ENCODE measurements at places on chromosomes 2 and 18.

DNA sequence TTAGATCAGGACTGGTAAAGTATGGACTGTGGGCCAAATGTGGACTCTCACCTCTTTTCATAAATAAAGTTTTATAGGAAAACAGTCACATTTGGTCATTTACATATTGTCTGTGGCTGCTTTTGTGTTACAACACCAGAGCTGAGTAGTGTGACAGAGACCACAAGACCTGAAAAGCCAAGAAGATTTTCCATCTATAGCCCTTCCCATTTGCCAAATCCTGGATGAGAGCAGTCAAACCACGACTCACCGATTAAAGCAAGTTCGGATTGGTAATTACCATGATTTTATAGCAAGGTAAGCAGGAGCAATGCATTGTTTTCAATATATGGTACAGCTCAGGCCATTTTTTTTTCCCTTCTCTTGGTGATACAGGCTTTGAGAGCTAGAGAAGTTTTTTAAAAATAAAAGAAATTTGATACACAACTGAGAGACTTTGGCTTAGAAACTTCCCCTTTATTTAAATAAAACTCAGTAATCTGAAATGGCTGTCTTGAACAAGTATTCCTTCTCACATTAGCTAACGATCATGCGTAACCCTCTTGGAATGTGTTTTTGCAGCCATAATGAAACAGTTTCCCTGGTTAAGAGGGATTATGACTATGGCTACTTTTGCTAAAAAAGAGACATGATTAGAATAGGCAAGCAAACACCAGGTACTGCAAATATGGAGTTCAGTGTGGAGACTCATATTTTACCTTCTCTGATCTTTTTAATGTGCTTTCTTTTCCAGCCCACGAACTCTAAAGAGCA, 9.5 kb upstream of the MALL start:
- no peak for DNase-seq

- DNase-seq, result no peak
These were observed 204 bp downstream of the FAM110C start for GRCh38 chr2:46131-46470.

DNA sequence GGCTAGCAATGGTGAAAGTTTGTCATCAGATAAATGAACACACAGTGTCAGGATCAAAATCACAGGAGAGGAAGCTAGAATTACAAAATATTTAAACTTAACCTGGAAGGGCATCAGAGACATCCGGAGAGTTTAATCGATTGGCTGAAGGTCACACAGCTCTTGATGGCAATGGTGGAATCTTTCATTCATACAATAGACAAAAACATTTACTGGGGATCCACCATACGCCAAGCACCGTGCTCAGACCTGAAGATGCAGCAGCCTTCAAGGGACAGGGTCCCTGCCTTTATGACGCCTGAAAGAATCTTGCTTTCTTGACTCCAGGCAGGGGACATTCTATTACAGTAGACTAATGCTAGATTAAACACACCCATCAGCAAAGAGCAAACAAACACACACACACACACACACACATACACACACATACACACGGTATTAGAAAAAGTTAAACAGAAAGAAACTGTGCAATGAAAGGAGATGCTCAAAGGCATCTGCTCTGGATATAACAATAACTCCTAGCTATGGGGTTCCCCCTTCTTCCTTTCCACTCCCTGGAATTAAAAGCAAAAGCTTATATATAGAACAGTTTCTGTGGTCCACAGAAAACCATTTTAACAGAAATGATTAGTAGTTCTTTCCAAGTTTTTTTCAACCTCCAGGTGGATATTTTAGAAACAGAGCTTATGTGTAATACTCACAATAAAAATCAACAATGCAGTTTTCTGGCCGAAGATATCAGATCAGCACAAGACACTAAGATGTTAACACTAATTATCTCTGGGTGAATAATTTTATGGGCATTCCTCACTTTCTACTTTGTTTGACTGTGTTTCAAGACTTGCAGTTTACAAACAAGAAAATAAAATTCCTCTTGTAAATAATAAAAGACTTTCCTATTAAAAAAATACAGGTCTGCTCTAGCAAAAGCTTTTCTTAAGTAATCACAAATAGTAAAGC, 151.7 kb downstream of the ANKRD44 start:
- no peak for DNase-seq

DNA sequence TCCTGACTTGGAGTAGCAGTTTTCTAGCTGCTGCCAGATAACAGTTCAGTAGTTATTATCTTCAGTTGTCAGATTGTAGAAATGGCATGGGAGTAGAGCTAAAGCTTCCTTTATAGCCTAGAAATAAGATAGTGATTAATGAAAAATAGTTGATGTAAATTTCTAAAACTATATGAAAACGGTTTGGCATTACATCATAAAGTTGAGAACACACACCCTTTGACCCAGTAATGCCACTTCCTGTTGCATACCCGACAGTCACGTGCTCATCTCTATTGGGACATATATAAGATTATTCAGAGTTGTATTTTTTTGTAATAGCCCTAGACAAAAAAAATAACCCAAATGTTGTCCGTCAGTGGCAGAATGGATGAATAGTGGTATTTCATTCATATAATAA, 39.4 kb upstream of the ASB1 start:
- no peak for DNase-seq

DNA sequence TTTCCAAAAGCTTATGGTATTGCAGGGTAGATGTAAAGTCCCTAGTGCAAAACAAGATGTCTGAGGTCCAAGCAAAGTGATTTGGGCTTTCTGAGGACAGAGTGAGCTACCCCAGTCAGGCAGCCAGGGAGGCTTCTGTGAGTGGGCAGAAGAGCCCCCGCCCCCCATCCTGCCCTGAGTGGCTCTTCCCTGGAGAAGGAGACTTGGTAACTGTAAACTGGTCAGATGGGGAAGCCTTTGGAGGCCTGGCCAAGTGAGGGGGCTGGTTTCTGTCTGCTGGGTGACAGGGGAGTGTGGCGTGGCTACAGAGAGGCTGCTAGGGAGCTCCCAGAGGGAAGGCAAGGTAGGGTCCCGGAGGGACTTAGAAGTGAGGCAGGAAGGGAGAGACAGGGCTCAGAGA, 181.3 kb upstream of the HAAO start:
- no peak for DNase-seq

DNA sequence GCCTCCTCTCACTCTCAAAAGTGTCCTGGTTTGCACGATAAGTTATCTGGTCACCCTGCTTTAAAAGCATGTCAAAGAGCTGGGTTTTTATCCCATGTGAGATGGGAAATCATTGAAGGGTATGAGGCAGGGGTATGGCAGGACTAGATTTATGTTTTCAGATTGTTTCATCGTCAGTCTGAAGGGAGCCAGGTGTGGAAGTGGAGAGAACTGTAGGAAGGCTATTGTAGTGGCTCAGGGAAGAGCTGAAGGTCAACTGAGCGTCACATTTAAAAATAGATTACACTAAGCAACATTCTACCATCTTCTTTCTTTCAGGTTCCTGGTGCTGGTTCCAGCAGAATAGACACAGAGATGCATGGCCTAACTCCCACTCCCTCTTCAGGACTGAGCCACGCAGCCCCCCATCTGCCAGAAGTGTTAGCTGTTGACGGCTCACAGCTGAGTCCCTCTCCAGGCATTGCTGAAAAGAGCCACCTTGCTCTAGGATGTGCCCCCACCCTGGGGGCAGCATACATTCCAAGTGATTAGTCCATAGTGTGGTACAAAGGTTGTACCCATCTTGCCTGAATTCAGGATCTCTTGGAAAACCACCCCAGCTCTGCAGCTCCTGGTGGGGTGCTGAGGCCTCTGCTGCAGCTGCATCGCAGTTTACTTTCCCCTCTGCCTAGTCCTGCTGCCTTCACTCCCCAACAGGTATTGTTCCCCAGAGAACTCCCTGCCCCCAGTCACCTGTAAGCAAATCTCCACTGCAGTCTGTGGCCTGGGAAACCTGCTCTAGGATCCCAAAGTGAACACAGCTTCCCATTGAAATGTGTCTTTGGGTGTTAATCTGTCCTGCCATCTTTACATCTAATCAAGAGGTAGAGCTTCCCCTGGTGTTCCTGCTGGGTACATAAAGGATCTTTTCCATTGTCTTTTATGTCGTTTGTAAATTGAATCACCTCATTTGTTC, 79.5 kb upstream of the KLF7 start:
- DNase-seq, result no peak

DNA sequence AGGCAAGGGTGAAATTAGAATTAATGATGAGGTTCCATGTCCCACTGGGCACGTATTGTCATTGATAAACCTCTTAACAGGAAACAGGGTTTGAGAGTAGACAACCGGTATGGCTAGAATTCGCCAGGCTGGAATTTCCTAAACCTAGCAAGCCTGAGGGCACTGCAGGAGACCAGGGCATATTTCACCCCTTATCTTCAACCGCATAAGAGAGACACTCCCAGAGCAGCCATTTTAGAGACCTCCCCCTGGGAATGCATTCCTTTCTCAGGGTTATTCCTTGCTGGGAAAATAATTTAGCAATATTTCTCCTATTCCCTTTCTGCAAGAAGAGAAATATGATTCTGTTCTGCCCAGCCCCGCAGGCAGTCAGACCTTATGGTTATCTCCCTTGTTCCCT, 334.6 kb upstream of the LYPD1 start:
- peak; percentile 2 for DNase-seq

GRCh38 chr18:832085-832681, 20.1 kb upstream of the YES1 start:
- no peak for DNase-seq

DNA sequence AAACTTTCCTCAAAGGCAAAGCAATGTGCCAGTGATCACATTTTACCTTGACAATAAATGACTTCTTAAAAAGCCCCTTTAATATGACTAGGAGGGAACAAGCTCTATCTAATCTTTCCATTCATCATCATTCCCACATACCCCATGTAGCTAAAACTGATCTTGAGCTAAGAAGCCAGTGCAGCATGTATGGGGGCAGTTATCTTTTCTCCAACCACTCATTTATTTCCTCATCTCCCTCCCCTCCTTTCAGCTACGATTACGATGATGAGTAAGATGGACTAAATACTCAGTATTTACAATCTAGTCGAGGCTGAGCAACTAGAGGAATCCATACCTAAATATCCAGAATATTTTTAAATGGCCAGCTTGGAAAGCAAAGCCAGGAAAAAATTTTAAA, 35.5 kb downstream of the PNO1 start:
- no peak for DNase-seq

GRCh38 chr18:75199327-75199726, 9.6 kb downstream of the PTGR3 start:
- DNase-seq, result no peak

GRCh38 chr18:9902832-9903231, 11.0 kb upstream of the VAPA start:
- no peak for DNase-seq

All from iPS DF 19.7 (cell line).